ENCODE measurements at places on chromosomes 6 and 20.

GRCh38 chr6:132147530-132148011, 196.4 kb upstream of the CCN2 start:
- DNase-seq: no peak

GRCh38 chr6:137811121-137811915, 55.7 kb upstream of the TNFAIP3 start:
- no peak for DNase-seq

DNA sequence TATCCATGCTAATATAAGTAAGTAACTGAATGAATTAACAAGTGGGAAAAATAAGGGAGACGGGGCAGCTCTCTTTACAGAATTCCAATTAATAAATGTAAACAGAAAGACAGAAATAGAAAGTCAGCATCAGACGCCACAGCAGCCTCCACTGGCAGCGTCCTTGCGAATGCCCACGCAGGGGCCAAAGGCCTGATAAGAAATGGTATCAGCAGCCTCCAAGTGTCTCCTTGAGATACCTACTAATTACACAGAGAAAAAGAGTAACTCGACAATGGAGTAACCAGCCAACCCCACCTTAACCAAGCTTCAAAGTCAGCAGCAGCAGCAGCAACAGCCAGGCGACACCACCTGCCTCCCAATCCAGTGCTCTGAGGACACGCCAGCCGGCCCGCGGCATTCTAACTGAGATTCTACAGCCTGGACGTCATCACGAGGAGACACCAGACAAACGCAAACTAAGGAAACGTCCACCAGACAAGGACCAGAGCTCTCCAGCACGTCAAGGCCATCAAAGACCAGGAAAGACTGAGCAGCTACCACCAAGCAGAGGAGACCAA, 78.8 kb downstream of the TAF4 start:
- DNase-seq: no peak

- peak; percentile 61 for DNase-seq
Observed at GRCh38 chr6:25279748-25280343, 672 bp downstream of the CARMIL1 start.

DNA sequence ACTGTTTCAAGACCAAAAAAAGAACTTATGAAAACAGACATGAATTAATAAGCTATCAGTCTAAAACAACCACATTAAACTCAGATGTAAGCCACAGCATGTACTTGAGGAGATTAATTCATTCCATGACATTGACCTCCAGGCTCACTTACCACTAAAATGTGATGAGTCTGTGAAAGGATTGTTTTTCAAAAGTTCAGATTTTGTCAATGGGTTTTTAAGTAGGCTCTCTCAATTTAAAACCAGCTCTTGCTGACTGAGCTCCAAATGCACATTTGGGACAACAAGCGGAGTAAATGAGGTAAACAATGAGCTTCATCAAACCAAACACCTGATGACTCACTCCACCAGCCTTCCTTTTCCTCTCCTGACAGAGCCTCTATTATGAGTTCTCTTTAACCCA, 197.0 kb downstream of the SIM1 start:
- DNase-seq: no peak

DNA sequence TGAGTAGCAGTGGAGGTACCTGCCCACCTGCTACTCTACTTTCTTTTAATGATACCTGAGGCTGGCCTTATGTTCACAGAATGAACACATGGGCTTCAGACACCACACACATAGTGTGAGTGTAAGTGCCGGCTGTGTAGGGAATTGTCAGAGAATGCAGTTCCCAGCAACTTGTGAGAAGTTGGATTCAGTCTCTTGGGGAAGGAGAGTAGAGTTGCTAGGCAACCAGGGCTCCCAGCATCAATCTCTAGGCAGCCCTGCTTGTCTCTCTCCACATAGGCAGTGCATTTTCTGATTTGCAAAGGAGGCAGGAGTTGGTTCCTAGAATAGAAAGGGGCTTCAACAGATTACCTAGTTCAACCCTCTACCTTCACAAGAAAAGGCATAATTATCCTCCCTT, 74.1 kb downstream of the BFSP1 start:
- DNase-seq: no peak

GRCh38 chr6:145483191-145483996, 251.9 kb downstream of the EPM2A start:
- no peak for DNase-seq

- DNase-seq: no peak
Observed at GRCh38 chr6:10362300-10362699, 52.6 kb downstream of the TFAP2A start.
